ENCODE measurements at places on chromosomes 5 and 9. TPM values are rescaled to one million over a fixed set of nuclear protein-coding genes. Genes with fewer than 3 reads are reported as not detected.

GRCh38 chr9:33159777-33160127 lies 7.4 kb downstream of the B4GALT1 start:
- no peaks in the 10 kb centered on the region for H3K27me3 ChIP-seq
- H3K27ac ChIP-seq, result peak overlapping the region; percentile 98
- H3K36me3 ChIP-seq, result no peaks in the 10 kb centered on the region

DNA sequence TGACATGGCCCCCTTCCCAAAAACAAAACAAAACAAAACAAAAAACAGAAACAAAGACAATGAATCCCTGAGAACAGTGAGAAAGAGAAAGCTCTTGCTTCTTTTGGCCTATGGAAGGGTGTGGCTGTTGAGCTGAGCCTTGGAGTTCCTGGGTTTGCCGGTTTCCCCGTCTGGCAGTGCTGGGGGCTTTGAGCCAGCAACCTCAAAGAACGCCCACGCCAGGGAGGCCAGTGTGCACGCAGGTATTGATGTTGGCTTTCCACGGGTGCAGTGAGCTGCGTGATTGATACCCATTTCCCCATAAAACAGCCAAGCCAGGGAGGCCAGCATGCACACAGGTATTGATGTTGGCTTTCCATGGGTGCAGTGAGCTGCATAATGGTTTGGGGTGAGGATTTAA lies 8.3 kb upstream of the LCN1 start:
- DNase-seq, result no peak
- no peaks in the 10 kb centered on the region for H3K36me3 ChIP-seq
- H3K27ac ChIP-seq, result no peak overlapping the region
- H3K4me3 ChIP-seq, result no peak overlapping the region
- H3K27me3 ChIP-seq, result no peaks in the 10 kb centered on the region

The IFNK gene
- total RNA-seq, result not detected

- DNase-seq, result no peak
- H3K4me3 ChIP-seq, result no peak overlapping the region
- no peaks in the 10 kb centered on the region for H3K36me3 ChIP-seq
- no peaks in the 10 kb centered on the region for H3K27me3 ChIP-seq
Measured at GRCh38 chr5:55594671-55595070, 59.9 kb upstream of the PLPP1 start.

DNA sequence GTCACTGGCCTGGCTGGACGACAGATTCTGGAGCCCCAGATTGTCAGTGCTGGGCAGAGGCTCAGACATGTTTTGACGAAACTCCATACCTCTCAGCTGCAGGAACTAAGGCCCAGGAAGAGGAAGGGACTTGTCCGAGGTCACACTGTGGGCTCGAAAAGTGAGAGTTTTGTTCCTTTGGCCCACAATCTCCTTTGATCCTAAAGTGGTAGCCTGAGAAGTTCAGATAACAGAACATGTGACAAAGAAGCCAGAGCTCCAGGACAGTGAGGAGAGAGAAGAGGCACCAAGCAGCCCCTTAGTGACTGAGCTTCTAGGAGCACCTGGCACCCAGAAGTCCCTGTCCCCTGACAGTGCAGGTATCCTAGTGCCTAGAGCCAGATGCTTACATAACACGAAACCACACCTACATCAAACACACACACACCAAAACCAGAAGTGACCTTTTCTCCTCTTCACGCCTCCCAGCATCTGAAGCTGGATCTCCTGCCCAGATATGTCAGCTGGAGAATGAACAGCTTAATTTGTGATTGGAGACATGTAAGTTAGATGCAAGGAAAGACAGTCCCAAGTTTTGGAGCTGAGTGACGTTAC lies 88.9 kb downstream of the ADRB2 start:
- H3K36me3 ChIP-seq, result no peaks in the 10 kb centered on the region
- H3K27me3 ChIP-seq, result no peaks in the 10 kb centered on the region
- no peak for DNase-seq
- no peak overlapping the region for H3K27ac ChIP-seq
- H3K4me1 ChIP-seq, result peaks cover 14% of the 10 kb centered on the region

- H3K4me1 ChIP-seq, result no peaks in the 10 kb centered on the region
- H3K27ac ChIP-seq, result no peak overlapping the region
- H3K27me3 ChIP-seq, result no peaks in the 10 kb centered on the region
- H3K36me3 ChIP-seq, result no peaks in the 10 kb centered on the region
- no peak for DNase-seq
Measured at GRCh38 chr5:178411083-178411482, 178.5 kb upstream of the PHYKPL start.
